Left lung (tissue), 14 donors: ENCODE measurements at places on chromosomes 2 and 18. TPM values are rescaled to one million over a fixed set of nuclear protein-coding genes. Genes with fewer than 3 reads are reported as not detected.

Gene REEP1
- 19.6 TPM for polyA plus RNA-seq

Gene GAL3ST2
- 0.31 TPM for polyA plus RNA-seq

Gene FRZB
- 2.3 TPM for polyA plus RNA-seq

DNA sequence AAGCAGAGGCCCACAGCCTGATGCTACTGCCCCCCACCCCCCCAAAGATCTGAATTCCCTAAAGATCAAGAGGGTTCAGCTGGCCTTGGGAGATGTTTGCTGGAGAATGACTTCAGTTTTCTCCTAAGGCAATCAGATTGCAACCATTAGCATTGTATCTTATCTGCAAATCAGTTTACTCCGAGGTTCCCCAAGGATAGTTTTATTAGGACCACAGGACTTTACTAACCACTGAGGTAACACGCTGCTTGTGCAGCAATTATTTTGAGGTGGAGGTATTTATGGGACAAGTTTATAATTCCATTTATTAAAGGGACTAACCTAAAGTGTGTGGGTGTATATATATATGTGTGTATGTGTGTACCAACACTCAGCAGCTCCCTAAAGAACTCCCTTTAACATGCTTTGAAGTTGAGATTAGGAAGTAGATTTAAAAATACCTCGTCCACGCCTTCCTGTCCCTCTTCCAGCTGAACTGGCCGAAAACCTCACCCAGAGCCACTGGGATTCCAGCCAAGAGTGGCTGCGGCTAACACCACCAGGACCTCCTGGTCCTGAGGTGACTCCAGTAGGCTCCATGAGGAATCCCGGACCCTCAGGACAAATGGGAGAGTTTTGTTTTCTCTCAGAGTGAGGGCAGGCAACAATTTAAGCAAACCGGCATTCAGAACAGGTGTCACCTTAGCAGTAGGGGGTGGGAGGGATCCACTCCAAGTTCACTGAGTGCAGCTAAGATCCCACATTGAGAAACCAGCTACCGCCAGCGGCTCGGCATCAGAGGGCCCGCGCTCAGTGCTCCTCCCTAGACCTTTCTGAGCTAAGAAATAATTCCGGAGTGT lies 3.0 kb upstream of the DLX1 start:
- DNase-seq, result no peak

GRCh38 chr2:127414638-127415592 lies 3.3 kb upstream of the PROC start:
- no peak for DNase-seq

Gene PROKR1
- 0.14 TPM for polyA plus RNA-seq

Gene CDH20
- polyA plus RNA-seq, result 0.31 TPM
